ENCODE measurements at places on chromosomes 5 and 9. TPM values are rescaled to one million over a fixed set of nuclear protein-coding genes. Genes with fewer than 3 reads are reported as not detected.

- DNase-seq = no peak
Measured at GRCh38 chr9:128685636-128686489, 3.2 kb upstream of the SET start.

DNA sequence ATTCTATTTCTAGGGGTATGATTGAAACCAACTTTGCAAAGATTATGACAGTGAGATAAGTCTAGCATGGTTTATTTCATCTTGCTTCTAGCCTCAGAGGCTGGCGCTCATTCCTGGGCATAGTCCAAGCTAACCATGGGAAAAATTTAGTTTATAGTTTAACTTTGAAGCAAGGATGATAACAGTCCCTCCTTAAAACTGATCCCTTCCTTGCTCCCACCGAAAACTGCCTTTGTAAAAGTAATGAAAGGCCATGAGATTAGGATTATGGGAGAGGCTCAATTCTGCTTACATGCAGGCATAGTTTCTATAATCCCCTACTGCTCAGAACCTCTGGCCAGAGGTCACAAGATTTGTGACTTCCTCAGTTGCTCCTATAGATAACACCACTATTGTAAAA, 75.7 kb downstream of the TARS1 start:
- no peak for DNase-seq

GRCh38 chr9:91137391-91137790, 224.3 kb downstream of the AUH start:
- no peak for DNase-seq

DNA sequence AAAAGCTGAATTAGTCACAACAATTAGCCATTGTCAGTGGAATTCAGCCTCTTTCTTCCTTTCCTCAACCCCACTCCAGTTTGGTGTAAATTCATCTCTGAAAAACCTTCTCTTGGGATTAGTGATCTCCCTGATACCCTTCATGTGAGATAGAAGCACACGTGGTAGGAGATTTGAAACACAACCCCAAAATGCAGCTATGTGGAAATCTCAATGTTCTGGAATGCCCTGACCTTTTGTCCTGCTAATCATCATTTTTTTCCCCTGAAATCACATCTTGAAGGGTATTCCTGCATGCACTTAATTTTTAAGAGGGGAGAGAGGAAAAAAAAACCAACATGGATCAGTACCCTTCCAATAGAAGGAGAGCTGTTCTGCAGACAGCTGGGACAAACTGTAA, 612.6 kb downstream of the EBF1 start:
- DNase-seq = no peak

- no peak for DNase-seq
Measured at GRCh38 chr9:20732118-20732517, 48.1 kb downstream of the FOCAD start.

- no peak for DNase-seq
Measured at GRCh38 chr5:37417347-37417746, 38.2 kb downstream of the WDR70 start.

DNA sequence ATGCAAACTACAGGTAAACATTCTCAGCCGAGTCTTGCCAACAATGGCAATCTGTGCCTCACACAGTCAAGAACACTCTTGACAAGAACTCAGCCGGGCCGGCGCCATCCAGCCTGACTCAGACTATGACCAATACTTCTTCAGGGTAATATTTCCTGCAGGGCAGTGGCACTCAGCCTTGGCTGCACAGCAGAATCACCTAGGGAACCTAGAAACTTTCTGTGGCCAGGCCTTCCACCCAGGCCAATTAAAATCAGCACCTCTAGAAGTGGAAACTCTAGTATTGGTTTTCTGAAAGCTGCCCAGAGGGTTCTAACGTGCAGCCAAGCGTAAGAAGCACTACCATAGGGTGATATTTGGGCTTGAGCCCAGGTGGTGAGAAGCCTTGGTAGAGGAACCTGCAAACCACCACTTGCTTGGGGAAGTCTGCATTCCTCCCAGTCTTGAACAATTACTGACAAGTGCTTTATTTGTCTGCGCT, 120.6 kb downstream of the TTLL11 start:
- no peak for DNase-seq

- no peak for DNase-seq
Measured at GRCh38 chr5:160289721-160290120, 22.6 kb downstream of the CCNJL start.

DNA sequence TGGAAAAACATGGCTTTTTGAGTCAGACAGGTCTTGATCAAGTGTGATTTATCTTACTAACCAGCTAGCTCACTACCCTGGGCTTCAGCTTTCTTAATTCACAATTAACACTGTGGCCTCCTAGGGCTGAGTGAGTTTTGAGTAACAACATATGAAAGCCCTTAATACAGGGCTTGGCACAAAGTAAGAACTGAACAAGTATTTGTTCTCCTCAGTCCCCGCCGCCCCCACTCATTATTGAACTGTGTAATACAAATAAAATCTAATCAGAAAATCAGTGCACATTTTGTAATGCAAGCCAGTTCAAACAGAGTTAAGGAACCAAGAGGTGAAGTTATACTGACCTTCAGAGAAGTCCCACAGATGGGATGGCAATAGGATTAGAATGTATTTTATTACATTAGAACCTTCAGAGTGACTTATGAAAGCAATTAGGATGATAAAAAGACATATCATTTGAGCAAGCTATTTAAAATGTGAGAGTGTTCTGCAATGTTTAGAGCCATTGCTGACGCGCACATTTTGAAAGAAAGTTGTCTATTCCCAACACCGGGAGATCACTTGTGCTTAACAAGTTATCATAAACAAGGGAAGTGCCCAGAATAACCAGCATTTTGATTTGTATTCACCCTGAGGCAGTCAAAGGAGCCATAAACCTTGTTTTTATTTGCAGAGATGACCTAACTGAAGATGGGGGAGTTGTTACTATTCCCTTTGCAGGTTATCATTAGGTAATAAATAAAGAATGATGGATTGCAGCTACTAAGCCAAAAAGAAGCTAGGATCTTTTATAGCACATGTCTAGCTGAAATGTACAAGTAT, 19.4 kb downstream of the ADAMTS16 start:
- DNase-seq = no peak

DNA sequence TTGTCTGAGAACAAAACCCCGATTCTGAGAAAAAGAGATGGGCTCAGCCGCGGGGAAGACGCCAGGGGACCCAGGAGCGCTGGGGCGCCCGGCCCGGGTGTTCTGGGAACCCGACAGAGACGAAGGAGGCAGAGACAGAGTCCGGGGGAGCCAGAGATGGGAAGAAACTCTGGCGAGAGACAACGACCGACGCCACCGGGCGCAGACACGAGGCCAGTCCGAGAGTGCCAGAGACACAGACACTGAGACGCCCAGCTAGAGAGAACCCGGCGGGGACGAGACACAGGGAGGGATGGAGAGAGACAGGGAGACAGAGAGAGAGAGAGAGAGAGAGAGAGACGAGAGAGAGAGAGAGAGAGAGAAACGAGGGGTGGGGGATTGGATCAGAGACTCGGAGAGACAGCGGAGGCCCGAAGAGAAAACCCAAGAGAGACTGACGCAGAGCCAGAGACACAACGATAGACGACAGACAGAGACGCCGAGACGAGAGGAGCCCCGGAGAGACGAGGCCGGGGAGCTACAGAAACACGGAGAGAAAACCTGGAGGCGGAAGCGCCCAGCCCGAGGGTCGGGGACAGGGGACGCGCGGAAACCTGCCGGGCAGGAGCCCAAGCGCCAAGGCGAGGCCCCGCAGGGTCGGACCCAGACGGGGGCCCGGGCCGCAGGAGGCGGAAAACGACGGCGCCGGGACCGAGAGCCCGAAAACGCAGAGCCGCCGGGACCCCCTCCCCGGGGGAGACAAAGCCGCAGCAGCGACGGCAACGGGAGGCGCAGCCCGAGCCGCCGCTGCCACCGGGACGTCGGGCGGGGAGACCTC, 3.3 kb downstream of the NR5A1 start:
- DNase-seq = no peak

GRCh38 chr9:122134822-122135528, 24.6 kb downstream of the NDUFA8 start:
- DNase-seq = no peak

DNA sequence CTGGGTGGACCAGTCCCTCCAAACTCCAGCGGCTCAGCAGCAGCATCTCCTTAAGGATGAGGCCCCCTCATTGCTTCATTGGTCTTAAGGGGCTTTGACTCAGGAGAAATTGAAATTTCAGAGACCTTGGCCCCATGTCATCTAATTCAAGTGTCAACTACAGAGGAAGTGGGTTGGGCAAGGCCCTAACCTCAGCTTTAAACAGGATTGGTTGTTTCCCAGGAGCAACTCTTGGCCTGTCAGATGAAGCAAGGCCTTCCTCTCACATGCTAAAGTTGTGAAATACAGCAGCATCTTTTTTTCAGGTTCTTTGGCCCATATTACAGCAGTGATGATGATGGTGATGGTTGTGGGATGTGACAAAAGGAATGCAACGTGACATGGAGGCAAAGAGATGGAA, 348.3 kb downstream of the ICE1 start:
- no peak for DNase-seq

GRCh38 chr5:103259705-103260355, 1.3 kb downstream of the MACIR start:
- no peak for DNase-seq

- DNase-seq = no peak
Measured at GRCh38 chr9:127876764-127877562, 512 bp downstream of the AK1 start.

DNA sequence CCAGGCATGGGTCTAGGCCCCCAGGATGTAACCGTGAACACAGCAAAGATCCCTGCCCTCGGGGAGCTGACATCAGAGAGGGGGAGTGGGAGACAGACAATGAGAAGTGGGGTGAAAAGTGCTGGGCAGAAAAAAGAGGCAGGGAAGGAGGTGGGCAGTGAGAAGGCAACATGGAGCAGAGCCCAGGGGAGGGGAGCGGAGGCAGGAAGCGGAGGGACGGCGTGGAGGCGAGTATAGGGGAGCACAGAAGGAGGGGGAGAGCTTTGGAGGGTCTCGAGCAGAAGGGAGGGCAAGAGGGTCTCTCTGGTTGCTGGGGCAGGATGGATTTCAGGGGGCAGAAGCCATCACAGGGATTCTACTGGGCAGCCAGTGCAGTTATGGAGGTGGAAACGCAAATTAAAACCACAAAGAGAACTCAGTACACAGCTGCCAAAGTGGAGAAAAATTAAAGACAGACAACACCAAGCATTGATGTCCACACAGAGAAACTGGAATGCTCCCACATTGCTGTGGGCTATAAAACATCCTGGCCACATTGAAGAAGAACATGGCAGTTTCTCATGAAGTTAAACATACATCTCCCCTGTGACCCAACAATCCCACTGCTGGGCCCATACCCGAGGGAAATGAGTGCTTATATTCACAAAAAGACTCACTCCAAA, 21.1 kb upstream of the LAMC3 start:
- no peak for DNase-seq

DNA sequence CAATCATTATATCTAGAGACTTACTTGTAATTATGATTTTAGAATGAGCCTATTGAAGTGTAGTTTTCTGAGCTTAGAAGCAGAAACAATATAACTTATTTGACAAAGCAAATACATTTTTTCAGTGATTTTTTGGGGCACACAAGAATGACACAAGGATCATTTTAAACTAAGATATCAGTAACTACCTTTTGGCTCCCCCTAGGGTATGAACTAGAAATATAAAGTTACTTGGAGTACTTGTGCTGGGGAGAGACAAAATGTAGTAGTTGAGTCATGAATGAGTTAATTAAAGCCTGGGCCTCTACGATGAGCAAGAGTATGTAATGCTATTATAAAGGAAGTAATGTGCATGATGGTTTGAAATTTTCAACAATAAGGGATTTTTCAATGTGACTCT, 1244.1 kb upstream of the ACO1 start:
- DNase-seq = no peak

DNA sequence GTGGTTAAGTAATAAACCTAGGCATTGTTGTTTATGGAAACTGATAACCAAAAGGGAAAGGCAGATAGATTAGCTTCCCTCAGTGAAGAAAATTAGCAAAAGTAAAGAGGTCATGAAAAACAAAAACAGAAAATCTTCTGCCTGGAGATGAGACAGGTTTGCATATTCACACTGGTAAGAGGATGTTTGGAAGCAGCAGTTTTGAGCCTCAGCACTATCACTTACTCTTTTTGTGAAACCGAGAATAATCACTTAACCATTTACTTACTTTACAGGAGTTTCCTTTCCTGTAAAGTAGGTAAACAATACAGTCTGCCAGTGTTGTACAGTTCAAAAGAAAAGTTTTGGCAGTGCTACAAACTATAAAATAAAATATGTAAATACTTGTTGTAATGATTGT, 35.5 kb upstream of the EMB start:
- DNase-seq = no peak

DNA sequence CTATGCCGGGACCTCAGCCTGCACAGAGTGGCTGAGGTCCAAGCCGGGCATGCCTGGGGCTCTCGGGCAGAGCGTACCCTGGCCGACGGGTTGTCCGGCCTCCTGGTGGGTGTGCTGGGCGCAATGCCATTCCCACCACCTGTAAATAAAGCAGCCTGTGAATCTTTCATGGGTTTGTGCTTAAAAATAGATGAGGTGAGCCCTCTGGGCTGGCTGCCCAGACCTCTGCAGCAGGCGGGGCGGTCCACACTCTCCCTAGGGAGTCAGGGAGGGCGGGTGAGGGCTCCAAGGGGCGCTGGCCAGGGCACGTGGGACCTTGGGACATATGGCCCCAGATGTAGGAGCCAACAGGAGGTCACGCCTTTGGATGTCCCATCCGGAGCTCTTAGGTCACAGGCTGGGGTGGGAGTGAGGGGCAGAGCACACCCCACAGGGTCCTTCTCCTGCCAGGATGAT, 3.6 kb upstream of the AGPAT2 start:
- no peak for DNase-seq

- DNase-seq = no peak
Measured at GRCh38 chr9:130963337-130963908, 24.4 kb upstream of the FIBCD1 start.

- DNase-seq = peak; percentile 15
Measured at GRCh38 chr9:137316012-137316981, 14.2 kb upstream of the NRARP start.

- no peak for DNase-seq
Measured at GRCh38 chr9:81529556-81530193, 159.7 kb downstream of the TLE1 start.

Gene ANKRD33B
- total RNA-seq = 24.1 TPM

Gene SPATA31A3
- not detected for total RNA-seq

Gene LSM11
- 2.8 TPM for total RNA-seq

Gene INSL6
- not detected for total RNA-seq

Gene ANKRD31
- total RNA-seq = 0.67 TPM

Gene MARCHF11
- not detected for total RNA-seq

Gene ZBTB34
- total RNA-seq = 13.8 TPM

Gene CER1
- total RNA-seq = 0.61 TPM

Gene HEMGN
- 2.7 TPM for total RNA-seq

Gene ADGRD2
- total RNA-seq = not detected

All from uterus (tissue), 4 donors.